Nucleus accumbens (tissue), 56 donors: ENCODE measurements at places on chromosomes 7 and 10.

- no peak for DNase-seq
These were observed 220.0 kb downstream of the FAM107B start for GRCh38 chr10:14554491-14555205.

GRCh38 chr7:142384493-142384922, 126.7 kb upstream of the PRSS58 start:
- DNase-seq: no peak

- DNase-seq: no peak
These were observed 1.2 kb downstream of the PDZD7 start for GRCh38 chr10:101029520-101030295.

DNA sequence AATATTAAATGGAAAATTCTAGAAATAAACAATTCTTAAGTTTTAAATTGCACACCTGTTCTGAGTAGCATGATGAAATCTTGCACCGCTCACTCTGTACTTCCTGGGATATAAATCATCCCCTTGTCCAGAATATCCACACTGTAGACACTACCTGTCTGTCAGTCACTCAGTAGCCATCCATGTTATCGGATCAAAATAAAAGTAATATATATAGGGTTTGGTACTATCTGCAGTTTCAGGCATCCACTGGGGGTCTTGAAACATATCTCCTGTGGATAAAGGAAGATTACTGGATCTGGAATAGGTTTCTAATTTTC, 6.8 kb downstream of the TECTB start:
- no peak for DNase-seq

DNA sequence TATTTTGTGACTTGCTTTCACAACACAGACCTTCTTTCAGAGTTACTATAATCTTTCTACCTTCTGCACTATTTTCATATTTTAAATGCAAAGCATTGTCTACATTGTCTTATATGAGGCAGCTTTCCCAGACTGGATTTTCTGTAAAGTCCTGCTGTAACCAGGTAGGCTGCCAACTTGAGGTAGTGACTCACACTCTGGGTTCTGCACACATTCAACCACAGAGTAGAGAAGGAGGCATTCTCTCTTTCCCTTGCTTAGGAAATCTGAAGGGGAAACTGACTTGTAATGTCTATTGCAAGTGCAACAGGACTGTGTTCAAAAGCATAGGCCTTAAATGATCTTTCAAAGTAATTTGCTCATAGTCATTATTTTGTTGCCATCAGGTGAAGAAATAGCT, 461.4 kb downstream of the GRM8 start:
- DNase-seq: no peak

DNA sequence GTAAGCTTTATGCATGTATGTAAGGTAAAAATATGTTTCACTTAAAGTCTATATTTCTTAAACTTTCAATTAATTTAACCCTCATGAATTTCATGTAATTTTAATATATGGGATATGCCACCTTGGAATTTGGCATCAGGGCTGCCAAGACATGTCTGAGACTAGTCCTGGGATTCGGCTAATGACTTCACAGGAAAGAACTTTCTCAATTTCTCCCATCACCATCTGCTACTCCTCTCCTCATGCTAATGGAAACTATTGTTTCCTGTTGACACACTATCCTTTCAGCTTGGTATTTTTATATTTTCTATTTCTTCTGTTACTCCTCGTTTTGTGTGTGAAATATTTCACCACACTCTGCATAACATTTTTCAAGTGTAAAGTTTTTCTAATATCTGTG, 205.9 kb downstream of the ARL4A start:
- no peak for DNase-seq

GRCh38 chr7:7731732-7732131, 13.3 kb upstream of the RPA3 start:
- no peak for DNase-seq

GRCh38 chr7:44329081-44329480, 3.7 kb upstream of the CAMK2B start:
- no peak for DNase-seq

DNA sequence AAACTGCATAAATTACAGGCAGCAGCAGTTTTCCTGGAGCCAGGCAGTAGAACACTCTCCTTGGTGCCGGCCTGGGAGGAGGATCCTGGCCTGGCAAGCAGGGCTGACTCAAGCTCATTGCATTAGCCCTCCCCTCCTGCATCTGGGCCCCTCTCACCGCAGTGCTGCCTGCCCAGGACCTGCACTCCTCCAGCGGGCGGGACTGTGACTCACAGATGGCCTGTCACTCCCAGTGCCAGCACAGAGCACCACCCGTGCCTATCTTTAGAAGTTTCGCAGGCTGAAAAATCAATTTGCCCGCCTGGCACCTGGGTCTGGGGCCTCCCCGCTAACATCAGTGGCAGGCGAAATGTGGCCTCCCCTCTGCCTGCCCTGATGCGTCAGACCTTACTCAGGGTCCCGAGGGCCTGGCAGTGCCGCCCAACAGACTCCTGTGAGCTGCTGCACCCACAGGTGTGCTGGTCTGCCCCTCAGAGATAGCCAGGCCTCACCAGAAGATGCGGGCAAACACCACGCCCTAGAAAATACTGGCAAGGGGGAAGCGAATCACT, 123.8 kb downstream of the KCNMA1 start:
- DNase-seq: peak; percentile 66

GRCh38 chr10:133096616-133097269, 9.0 kb downstream of the ADGRA1 start:
- DNase-seq: no peak

GRCh38 chr7:128360359-128360678, 1.2 kb downstream of the PRRT4 start:
- DNase-seq: no peak

DNA sequence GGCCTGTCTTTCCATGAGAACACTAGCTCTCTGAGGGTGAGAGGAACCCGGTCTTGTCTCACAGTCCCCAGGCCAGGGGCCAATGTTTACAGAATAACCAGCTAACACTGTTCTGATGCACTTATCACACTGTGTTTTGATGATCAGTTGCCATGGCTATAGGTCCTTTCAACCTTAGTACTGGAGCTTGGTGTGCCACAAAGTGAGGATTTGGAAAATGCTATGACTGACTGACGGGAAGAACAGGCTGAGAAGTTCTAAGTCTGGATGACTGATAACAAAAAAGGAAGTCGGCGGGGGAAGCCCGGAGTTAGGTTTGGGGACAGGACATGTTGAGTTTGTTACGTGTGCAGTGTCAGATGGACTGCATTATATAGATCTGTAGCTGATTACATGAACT, 141.8 kb downstream of the CTTNBP2 start:
- DNase-seq: no peak

- no peak for DNase-seq
These were observed 142.5 kb downstream of the RNF216 start for GRCh38 chr7:5638994-5639393.

DNA sequence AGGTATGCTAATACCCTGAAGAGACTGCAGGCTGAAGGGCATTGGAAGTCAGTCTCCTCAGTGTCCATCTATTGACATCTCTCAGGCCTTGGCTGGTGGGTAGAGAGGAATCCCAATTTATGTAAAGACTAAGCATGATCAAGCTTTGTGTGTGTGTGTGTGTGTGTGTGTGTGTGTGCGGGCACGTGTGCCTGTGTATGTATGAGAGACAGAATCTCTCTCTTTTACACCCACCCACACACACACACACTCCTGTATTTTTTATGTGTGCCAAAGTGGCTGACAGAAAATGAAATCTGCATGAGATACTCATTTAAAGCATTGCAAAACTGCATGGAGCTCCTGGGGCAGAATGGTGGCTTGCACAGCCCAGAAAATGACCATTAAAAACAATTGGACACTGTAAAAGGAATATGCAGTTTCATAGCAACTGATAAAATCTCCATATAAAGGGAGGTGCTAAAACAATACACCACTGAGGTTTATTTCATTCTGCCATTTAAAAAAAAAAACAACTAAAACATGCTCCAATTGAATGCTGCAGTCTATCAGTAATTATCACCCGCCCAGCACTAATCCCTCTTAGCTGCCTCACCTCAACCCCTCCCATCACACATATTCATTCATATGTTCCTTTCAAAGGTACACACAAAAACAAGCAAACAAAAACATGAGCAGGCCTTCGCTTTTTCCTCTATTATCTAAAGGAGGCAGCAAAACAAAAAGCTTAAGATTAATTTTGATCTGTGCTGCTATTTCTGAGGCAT, 385.0 kb downstream of the KCNMA1 start:
- no peak for DNase-seq

- no peak for DNase-seq
These were observed 227.2 kb upstream of the GRB10 start for GRCh38 chr7:51009716-51010496.

DNA sequence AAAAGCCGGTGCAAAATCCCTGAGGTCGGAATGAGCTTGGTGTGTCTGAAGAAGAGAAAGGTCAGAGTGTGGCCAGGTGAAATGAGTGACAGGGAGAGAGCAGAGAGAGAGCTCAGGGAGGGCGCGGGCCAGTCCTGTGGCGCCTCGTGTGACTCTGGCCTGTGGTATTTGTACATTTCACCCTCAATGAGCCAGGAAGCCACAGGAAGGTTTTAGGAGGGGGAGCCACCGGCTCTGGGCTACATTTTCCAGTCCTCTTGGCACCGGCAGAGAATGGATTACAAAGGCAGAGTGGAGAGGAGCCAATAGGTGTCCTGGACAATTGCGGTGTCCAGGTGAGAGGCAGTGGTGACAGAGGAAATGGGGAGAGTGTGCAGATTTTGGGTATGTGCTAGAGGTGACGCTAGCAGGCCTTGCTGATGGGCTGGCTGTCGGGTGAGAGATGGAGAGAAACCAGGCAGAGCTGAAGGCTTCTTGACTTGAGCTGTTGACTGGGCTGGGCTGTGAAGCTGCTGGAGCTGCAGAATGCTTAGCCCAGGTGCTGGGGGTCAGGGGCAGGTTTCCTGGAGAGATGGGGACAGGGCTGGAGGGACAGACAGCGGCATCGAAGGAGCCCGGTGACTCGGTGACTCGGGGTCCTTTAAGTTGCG, 38.1 kb downstream of the COL13A1 start:
- DNase-seq: no peak

GRCh38 chr10:92829786-92830377, 18.4 kb upstream of the EXOC6 start:
- DNase-seq: no peak

GRCh38 chr10:17805921-17806577, 3.1 kb upstream of the MRC1 start:
- no peak for DNase-seq

GRCh38 chr10:21675157-21675796, 141.2 kb downstream of the MLLT10 start:
- no peak for DNase-seq

DNA sequence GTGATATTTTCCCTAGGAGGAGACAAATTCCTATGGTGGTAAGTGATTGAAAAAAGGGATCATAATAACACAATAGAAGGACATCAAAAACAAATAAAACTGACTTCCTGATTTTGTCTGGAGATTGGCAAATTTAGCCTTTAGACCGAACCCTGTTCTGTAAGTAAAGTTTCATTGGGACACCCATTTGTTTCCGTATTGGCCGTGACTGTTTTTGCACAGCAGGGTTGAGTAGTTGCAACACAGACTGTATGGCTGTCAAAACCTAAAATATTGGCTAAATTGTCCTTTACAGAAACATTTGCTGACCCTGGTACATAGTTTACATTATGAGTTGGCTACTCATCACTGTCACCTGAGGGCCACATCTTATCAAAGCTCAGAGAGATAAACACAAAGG, 168.6 kb downstream of the PRKCQ start:
- DNase-seq: no peak

GRCh38 chr7:134811765-134812164, 32.3 kb downstream of the CALD1 start:
- no peak for DNase-seq

DNA sequence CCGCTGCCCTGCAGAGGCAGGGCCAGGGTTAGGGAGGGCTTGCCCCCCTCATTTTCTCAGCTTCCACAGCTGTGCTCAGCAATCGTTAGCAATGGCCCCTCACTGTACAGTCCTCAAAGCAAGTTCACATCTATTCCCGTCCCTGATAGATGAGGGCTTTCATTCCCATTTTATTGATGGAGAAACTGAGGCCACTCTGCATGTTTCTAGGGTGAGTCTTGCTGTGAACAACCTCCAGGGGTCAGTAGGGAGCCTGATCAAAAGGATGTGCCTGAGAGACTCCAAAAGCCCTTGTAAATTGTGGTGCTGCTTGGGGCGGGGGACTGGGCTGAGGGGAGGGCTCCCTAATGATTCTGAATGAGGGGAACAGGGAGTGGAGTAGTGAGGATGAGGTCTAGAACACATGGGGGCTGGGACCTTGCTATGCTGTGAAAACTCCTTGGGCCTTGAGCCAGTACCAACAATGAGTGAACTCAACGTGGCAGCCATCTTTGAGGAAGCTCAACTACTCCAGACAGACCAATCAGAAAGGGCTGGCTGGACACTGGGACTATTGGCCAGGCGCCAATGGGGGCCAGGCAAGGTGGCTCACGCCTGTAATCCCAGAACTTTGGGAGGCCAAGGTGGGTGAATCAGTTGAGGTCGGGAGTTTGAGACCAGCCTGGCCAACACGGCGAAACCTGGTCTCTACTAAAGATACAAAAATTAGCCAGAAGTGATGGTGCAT, 6.7 kb upstream of the GRIFIN start:
- no peak for DNase-seq

GRCh38 chr7:107725138-107725740, 18.7 kb upstream of the CBLL1 start:
- DNase-seq: no peak

DNA sequence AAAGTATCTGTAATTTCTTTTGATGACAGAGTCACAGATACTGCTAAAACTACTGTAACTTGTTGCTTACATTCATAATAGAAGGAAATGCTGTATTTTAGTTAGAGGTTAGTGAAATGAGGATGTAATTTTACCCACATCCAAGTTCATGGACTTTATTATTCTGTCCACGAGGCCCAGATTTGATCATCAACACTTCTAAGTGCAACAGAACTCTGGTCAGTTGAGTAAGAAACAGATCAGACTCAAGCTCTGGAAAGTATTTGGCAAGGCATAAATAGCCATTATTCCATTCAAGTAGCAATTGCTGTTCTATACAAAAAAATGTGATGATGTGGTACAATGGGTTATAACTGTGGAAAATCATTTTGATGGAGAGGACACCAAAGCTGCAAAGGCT, 22.3 kb downstream of the ACADSB start:
- no peak for DNase-seq

DNA sequence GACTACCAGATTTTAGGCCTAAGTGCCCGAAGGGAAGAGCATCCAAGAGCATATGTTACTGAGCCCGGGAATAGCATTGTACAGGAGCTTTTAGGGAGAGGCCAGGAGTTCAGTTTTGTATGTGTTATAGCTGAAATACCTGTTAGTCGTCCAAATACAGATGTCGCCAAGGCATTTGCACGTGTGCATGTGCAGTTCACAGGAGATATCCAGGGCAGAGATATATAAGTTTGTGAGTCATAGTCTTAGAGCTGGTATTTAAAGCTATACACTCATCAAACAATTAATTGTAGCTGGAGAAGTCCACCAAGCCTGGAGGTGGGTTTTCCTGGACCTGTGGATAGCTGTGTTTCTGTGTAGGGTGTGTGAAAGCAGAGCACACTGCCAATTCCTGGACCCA, 394.0 kb upstream of the FZD8 start:
- DNase-seq: no peak

- no peak for DNase-seq
These were observed 138.6 kb downstream of the SORCS3 start for GRCh38 chr10:104779701-104780100.
